Activated gamma-delta T cell treated with Interleukin-2 at 50 U/mL for 16 hours (primary cell): ENCODE measurements at places on chromosomes 1 and 21.
A peak's percentile ranks its signal among the peaks of the same experiment; 100 is the strongest.

DNA sequence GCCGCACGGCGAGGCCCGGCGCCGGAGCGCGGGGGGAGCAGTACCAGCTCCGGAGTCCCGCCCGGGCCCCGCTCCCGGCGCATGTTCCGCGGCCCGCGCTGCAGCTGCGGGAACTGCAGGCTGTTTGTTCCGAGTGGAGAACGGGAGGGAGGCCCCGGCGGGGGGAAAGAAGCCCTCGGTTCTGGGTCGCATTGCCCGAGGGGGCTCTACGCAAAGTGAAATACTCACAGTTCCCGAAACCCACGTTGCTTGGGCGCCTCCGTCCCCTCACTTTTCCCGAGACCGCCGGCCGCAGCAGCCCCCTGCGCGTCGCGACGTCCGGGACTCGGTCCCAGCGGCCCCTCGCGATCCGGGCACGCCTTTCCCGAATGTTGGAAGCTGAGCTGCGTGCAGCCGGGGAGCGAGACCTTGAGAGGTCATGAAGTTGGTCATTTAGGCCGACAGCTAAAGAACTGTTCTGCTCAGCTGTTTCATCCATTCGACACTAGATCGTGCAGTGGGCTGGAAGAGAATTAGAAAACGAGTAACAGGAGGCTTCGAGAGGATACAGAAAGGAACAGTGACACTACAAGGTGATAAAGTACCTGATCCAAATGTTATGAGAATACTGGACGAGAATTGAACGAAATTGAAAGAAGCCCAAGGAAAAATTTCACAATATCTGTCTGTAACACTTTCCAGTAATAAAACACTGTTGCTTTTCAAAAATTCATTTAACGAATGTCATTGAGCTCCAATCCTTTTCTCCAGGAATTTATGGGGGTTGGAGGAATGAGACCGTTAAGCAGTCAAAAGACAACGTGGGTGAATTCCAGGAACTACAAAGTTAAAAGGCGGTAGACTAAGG, 657 bp upstream of the LIN9 start:
- no peak for DNase-seq

DNA sequence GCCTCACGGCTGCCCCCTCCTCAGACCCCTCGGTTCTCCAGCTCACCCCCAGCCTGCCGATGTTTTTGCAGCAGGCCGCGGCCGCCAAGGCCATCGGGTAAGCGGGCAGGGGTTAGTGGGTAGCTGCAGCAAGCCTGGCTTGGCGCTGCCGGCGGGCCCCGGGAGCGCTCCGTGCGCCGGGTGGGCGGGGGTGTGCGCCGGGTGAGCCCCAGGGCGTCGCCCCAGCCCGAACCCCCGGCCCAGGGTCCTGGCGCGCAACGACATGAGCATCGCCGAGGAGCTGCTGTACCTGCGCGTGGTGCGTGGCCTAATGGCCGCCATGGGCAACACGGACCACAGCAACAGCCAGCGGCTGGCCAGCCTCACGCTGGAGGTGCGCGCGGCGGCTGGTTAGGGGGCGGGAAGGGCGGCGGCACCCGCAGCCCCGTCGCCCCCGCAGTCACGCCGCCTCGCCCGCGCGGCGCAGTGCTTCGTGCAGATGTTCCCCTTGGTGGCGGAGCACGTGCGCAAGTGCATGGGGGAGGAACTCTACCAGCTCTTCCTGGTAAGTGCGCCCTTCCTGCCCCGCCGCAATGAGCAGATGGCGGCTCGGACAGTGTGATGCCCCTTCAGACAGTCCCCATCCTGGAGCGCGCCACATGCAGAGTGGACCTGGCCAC, 6.5 kb downstream of the RNU5D-1 start:
- DNase-seq = no peak

DNA sequence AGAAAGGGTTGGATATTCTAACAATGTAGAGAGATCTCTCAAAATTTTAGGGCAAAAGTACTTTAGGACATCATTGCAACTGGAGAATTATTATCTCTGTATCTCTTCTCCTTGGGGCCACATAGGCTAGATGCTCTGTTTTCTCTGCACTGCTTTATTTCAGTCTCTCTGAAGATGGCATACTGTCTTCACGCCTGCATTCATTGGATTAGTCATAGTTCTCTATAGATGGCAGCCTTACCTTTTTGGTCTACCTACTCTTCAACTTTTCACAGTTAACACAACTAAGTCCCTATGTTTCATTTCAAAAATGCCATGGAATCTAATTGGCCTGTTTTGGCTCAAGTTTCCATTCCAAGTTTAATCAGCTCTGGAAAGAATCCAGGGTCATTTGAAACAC, 1623.3 kb upstream of the B3GALT2 start:
- DNase-seq = no peak

DNA sequence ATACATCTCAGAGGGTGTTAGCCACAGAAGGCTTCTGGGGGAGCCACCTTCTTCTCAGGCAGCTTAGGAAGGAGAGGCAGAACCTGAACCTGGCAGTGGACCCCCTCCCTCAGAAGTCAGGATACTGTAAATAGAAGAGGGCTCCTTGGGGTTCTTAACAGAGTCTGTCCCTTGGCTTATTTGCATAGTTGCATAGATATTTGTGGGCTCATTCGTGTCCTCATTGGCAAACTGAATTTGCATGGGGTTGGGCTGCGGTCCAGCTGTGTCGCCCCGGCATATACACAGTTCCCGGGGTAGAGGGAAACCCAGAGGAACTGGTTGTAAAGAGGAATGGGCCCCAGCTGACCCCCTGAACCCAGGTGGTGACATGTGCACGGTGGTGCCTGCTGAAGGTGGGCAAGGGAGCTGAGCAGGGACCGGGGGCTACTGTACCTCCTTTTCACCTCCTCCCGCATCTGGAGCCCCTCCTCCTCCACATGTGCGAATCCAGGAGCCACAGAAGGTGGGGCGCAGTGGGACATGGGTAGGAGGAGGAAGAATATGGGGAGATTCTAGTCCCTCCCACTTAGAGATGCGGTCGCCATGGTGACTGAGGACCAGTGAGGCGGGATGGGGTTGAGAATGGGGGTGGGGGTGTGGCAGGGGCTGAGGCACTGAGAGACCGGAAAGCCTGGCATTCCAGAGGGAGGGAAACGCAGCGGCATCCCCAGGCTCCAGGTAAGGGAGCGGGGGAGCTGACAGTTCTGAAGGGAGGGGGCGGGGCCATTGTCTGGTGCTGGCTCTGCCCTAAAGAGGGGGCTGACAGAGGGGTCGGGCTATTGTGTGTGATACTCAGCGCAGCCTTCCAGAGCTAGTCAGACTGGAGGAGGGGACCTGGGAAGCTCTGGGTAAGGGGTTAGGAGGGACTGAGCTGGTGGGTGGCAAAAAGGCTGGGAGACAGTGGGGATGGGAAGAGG, 3.7 kb upstream of the SEMA4A start:
- no peak for DNase-seq

DNA sequence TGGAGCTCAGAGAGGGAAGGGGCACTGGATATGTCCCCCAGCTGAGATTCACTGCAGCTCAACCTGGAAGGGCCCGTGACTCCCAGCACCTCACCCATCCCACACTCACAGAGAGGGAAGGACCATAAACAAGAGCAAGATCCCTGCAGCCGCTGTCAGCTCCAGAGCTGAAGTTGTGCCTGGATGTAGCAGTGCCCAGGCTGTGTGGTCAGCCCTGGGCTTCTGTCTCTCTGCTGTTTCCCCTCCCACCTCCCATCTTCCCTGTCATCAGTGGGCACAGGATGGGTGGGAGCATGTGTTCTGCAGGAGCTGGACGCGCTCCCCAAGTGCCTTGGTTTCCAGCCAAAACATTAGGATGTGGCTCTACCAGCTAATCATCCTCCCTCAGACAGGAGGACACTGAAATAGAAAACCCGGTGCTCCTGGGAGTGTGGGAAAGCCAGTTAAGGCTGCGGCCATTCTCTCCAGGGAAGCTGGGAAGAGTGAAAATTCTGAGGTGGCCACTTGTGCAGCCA, 282.7 kb downstream of the NPHP4 start:
- no peak for DNase-seq

DNA sequence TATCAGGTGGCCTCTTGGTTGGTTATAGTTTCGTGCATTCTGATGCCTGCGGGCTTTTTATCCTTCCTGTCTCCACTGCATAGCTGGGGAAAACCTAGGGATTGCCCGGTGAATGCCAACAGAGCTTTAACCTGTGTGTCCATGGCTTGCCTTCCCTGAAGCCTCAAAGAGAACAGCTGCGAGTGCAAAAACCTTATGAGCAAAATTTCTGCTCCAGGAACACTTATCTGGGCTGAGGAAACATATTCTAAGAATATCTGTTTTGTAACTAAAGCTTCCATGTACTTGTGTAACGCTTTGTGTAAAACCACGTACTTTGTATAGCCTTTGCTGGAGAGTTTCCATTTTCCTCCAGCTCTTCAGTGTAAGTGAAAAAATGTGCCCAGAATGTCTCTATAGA, 7.2 kb downstream of the CNST start:
- no peak for DNase-seq

DNA sequence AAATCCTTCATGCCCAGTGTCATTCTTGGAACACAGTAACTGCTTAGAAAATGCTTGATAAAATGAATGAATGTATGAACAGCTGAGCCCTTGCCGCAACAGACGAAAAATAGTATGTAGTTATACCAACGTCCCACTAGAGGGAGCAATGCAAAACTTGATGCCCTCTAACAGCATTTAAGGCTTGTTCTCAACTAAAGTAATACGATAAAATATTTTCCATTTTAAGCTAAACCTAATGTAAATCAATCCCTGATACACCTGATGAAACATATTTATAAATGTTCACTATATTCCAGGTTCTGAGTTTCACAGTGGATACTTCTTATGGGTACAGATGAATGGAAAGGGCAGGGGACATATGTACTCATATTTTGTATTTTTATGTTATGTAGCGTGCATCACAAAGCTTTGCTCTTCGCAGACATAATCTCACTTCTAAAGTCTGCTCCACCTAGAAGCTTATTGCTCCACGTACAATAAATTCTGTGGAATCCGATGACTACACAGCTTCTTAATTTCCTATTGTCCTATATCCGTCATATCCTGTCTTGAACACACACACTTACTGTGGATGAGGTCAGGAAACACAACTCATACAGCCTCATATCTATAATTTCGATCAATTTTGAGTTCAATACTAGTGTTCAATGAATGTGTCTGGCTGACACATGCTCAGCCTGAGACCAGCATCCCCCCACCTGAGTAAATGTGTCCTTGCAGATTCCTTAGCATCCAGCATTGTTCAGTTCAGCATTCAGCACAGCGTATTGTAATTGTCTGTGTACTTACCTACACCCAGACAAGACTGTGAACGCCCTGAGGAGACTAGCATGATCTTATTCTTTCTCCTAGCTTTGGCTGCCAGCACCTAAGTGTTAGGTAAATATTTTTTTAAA, 4.4 kb upstream of the UTP25 start:
- peak; percentile 17 for DNase-seq

DNA sequence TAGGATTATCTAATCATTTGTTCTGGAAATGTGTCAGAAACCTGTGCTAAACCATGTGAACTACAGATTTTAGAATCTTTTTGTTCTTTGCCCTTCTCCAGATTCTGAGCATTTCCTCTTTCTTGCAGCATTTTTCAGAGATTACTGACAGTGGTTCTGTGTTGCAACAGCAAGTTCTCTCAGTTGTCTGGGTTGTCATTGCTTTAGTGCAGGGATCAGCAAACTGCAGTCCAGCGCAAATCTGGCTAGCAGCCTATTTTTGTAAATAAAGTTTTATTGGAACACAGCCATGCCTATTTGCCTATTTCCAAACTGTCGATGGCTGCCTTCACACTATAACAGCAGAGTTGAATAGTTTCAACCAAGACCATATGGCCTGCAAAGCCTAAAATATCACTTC, 66.3 kb upstream of the LRRC8D start:
- no peak for DNase-seq

- DNase-seq = peak; percentile 63
These were observed 474.5 kb downstream of the PTPRC start for GRCh38 chr1:199113265-199113869.

DNA sequence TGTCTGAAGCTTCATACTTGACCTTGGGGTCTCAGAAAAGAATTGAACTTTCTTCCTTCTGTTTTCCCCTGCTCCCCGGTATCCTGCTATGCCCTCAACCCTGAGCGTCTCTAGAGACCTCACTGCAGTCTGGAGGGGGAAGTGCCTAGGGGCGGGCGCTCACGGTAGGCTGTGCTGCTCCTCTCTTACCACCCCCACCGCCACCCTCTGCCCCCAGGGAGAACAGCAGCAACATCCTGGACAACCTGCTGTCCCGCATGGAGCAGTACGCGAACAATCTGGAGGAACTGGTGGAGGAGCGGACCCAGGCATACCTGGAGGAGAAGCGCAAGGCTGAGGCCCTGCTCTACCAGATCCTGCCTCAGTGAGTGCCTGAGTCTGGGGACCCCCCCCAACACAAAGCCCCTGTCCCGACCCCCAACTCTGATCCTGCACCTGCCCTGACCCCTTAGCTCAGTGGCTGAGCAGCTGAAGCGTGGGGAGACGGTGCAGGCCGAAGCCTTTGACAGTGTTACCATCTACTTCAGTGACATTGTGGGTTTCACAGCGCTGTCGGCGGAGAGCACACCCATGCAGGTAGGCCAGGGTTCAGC, 10.3 kb downstream of the NPR1 start:
- no peak for DNase-seq

GRCh38 chr1:86754265-86754974, 50.0 kb downstream of the SH3GLB1 start:
- DNase-seq = no peak

- no peak for DNase-seq
These were observed 534.2 kb downstream of the LTN1 start for GRCh38 chr21:28458446-28458845.

- DNase-seq = no peak
These were observed 49.8 kb downstream of the LYPLAL1 start for GRCh38 chr1:219223496-219223895.

GRCh38 chr1:165697491-165697880, 876 bp downstream of the ALDH9A1 start:
- no peak for DNase-seq

DNA sequence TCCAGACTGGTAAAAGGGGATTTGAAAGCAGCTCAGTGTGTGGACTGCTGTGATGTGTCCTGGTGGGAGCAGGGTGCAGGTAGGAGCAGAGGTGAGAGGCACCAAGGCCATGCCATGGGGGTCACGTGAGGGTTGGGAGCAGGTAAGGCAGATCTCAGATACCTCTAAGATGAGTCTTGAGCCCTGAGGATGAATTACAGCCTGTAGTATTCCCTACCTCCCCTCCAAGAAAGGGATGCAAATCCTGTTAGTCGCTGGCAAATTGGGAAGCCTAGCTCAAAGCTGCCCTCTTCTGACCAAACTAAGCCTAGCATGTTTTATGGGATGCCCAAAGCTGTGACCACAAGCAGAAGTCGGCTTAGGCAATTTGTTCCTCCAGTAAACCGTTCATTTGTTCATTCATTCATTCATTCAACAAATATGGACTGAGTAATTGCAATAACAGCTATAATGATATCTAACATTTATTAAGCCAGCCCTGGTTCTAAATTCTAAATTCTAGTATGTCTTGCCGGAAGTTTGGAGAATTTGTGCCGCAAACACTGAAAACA, 3.9 kb upstream of the NUAK2 start:
- peak; percentile 56 for DNase-seq

DNA sequence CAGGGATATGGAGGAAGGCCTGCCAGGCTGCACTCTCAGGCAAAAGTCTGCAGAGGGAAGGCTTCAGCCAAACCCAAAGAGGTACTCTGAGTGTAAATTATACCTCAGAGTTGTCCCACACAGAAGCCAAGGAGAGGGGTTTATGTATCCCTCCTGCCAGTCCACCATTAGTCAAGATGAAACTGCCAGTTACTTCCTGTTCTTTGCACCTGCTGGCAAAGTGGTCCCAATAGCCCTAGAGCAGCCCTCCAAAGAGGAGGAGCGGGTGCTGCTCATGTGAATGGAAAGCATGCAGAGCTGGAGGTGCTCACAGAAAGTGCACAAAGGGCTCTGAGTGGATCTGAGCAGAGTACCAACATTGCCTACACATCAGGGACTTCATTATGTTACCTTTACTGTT, 37.1 kb upstream of the MCOLN3 start:
- DNase-seq = no peak
